Vagina (tissue), 2 donors: ENCODE measurements at places on chromosomes 13 and 19.
A peak's percentile ranks its signal among the peaks of the same experiment; 100 is the strongest.

DNA sequence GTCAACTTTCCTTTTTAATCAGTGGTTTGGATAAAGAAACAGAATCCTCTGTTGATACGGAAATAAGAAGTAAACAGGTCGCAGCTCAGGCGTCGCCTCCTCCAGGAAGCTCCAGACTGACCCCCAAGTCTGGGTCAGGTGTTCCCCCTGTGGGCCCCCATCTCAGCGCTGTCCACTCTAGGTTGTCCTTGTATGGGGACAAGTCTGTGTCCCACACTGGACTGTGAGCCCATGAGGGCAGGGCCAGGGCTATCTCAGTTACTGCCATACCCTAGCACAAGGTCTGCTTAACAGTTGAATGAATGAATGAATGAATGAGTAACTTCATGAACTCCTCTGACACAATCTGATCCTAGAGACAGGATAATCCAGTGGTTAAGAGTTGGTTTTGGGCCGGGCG lies 7.5 kb downstream of the CLASRP start:
- no peak for DNase-seq

- no peak for DNase-seq
Observed at GRCh38 chr13:38415233-38415632, 65.6 kb downstream of the UFM1 start.

DNA sequence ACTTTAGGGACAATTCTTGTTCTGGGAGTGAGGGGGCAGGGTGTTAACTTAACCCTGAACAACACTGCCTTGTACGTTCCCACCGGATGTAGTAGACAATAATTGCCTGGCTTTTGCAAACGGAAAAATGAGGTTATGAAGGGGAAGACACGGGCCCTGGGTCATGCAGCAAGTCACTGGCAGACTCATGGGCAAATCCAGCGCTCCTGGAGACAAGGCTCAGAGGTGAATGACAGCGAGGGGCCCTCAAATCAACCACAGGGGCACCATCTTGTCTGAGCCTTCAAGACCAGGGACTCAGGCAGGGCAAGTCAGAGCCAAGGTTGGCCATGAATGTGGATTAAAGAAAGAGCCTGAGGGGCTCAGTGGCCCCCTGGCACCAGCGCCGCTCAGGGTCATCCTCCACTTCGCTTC lies 2.8 kb downstream of the RASA3 start:
- DNase-seq: no peak

DNA sequence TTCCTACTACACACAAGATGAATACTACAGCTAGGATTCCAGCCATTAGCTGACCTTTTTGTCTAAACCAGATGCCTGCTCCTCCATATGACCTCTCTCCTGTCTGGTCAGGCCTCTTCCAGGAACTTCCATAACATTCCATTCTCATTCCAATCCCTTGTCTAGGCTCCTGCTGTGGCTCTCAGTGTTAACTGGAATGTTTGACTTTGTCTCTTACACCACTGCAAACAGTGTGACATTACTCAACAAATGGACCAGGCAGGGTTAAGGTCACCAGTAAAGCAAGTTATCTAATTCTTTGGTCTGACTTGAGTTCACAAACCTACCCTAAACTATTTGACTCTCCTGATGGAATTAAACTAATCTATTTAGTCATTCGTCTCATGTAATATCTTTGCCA lies 2.1 kb upstream of the GPC6 start:
- DNase-seq: no peak

GRCh38 chr19:53865918-53866864 lies 1.5 kb upstream of the MYADM start:
- no peak for DNase-seq

DNA sequence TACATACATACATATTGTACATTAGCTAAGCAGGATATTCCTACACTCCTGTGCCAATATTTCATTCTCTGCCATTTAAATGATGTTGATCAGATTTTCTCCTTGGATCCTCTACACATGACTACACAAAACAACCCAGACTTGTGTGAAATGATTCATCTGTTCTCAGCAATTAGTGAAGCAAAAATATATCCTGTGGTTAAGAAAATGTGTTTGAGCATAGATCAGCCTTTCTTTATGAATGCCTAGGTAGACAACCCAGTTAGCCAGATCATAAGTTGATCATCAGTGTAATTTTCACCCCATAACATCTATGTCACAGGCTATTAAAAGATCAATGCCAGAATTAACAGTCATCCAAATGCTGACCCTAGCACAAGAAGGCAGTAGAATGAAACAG lies 275.2 kb upstream of the EDNRB start:
- DNase-seq: no peak

DNA sequence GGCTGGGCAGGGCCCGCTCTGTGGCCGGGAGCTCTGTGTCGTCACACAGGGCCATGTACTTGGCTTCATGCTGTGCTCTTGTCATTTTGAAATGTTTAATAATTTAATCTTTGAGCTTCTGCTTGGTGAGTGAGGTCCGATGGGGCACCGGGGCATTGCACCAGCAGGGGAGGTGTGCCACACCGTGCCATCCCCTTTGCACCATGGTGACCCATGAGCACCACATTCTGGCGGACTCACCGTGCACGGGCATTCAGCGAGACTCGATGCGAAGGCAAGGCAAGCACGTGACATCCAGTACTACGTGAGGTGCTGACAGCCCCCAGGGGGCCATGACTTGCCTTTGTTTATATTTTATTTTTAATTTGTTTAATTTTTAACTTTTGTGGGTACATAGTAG lies 204.3 kb downstream of the URI1 start:
- DNase-seq: no peak

DNA sequence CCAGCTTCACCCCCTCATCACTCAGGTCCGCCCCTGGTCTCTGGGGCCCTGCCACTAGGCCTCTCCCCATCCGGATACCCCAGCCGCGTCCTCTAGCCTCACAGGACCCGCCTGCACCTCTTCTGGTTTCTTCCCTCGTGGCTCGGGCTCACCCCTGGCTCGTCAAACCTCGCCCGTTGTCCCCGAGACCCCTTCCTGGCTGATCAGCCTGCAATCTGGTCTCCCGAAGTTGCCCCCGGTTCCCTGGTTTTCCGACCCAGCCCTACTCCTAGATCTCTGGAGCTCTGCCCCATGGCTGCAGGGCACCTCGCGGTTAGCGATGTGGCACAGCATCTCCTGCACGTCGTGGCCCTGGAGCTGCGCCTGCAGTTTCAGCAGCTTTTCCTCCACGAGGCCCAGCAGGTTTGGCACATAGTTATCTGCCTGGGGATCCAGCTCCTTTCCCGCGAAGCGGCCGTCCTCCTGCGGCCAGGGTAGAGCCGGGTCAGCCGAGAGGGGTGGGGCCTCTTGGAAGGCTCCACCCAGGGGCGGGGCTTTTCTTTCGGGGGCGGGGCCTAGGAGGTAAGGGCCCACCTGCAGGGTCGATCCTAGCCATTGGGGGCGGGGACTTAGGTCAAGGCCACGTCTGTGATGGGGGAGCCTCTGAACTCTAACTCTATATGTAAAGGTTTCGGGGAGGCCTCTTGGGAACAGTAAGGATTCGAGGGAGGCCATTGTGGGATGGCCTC lies 2.4 kb upstream of the RGL3 start:
- DNase-seq: no peak

DNA sequence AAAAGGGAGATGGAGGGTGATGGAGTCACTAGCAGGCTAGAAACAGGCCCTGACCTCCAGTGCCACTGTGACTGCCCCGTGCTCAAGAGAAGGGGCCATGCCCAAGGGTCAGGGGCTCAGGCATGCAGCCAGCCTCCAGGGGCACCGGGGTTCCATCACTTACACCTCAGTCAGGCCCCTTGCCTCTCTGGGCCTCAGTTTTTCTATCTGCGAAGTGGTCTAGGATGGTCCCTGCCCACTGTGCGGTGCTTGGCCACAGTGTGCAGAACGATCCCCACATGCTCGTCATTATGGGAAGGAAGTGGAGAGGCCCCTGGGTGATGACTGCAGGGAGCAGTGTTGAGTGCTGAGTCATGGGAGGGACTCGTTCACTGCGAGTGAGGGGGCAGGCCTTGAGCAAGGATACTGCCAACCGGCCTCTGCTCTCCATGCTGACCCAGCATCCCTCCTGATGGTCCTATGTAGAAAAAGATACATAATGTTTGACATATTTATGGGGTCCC lies 23.1 kb downstream of the TMED1 start:
- DNase-seq: no peak

- peak; percentile 94 for DNase-seq
Observed at GRCh38 chr19:58474997-58475713, 997 bp upstream of the ZNF446 start.

DNA sequence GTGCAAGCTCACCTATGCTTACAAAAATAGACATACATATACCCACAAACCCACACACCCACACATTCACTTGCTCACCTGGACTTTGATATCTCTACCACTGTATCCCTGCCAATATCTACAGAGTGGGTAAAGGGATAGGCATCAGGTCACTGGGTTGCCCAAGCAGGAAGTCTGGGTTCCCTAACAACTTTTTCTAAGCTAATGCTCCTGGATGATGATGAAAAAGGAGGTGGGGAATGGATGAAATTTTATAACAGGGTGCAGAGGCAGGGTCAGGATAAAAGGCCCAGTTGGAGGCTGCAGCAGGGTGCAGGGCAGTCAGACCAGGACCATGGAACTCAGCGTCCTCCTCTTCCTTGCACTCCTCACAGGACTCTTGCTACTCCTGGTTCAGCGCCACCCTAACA lies at the start of gene CYP2B6:
Gene CYP2B6 (plus strand): TSS at position 311 of the 410 bp plus-strand sequence. CDS start 24 bp downstream, at position 335.
- no peak for DNase-seq

DNA sequence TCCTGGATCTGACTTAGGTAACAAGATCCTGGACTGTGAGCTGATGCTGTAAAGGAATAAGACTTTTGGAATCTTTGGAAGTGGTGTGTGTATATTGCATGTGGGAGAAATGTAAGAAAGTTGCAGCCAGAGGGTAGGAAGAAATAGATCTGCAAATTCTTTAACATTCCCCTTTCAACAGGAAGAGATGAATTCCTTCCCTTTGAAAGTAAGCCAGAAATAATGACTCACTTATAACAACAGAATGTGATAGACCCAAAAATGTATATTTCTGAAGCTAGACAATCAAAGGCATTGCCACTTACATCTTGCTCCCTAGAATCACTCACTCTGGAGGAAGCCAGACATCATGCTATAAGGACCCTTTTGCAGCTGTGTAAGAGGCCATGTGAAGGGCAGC lies 9.8 kb upstream of the SIAH3 start:
- DNase-seq: no peak

DNA sequence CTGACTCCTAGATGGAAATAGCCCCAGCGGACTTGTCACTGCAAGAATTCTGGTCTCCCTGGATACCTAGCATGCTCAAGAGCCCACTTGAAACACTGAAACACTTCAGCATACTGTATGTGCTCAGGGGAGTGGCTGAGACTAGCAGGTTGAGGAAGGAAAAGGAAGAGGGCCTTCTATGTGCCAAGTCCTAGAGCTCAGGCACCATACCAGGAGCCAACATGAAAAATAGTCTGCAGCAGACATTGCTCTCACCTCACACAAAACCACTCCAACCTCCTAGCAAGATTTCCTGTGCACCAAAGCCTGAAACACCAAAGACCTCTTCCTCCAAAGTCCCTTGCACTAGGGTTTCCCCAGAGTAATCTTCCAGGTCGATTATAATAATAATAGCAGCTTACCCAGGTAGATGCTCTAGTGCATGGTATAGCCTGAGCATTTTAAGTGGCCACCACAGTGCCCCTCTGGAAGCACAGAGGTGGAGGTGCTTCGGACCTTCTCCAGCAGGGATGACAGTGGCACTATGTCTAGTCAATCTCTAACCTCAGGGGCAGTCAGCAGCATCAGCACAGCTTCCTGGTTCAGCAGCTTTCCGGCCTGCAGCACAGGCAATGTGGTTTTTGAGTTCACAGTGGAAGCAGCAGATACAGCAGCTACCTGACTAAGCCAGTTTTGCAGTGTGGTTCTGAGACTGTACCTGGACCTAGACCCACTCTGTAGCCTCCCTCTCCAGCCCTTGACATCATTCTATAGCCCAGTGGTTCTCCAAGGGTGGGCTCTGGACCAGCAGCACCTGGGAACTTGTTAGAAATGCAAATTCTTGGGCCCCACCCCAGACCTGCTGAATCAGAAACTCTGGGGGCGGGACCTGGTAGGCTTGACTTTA lies 45.6 kb upstream of the UBE2L5 start:
- no peak for DNase-seq

DNA sequence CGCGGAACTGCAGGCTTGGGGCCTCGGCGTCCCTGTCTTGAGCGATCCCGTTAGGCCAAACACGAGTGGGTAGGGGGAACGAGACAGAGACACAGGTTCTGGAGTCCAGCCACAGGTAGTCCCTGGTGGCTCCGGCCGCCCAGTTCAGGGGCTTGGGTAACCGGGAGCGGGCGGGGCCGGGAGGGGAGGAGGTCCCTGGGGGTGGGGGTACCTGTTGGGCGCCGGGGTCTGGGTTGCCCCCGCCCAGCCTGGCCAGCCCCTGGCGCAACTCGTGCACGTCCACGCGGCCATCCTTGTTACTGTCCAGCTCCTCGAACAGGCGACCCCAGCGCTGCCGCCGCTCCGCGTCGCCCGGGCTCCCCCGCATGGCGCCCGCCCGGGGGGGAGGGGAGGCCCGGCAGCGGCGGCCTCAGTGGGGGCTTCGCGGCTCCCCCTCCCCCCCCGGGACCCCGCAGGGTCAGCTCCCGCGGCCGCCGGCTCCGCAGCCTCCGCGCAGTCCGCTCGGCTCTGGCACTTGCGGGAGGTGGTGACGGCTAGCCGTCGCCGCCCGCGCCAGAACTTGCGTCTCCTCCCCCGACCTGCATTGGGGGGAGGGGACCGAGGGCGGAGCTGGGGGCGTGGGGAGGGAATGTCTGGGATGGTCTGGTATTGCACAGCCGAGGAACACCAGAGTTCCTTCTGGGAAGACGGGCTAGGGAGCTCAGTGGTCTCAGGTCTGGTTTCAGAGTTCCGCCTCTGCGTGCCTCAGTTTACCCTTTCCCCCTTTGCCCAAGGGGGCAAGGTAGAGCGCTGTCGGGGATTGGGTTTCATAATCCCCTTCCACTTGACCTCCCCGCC lies at the start of gene SLC25A23:
Gene SLC25A23 (minus strand): TSS at position 531 of the 837 bp plus-strand sequence. CDS start 164 bp downstream, at position 367.
- no peak for DNase-seq

GRCh38 chr13:75860935-75861334 lies 224.8 kb downstream of the LMO7 start:
- DNase-seq: no peak

- no peak for DNase-seq
Observed at GRCh38 chr13:93227878-93228642, 1.5 kb downstream of the GPC6 start.

GRCh38 chr19:19489804-19490204 lies 25.5 kb downstream of the TSSK6 start:
- DNase-seq: no peak

DNA sequence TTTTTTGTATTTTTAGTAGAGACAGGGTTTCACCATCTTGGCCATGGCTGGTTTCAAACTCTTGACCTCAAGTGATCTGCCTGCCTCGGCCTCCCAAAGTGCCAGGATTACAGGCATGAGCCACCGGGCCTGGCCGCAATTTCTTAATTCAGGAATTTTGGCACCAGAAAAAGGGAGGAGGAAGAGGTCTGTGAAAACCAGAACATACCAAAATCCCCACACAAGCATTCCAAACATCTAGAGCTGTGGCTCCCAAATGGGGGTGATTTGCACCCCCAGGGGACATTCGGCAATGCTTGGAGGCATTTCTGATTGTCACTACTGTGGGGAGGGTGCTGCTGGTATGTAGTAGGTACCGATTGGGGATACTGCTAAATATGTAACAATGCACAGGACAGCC lies 40.2 kb upstream of the ABCC4 start:
- DNase-seq: no peak
